ENCODE measurements at places on chromosomes 5 and 9. TPM values are rescaled to one million over a fixed set of nuclear protein-coding genes. Genes with fewer than 3 reads are reported as not detected.

DNA sequence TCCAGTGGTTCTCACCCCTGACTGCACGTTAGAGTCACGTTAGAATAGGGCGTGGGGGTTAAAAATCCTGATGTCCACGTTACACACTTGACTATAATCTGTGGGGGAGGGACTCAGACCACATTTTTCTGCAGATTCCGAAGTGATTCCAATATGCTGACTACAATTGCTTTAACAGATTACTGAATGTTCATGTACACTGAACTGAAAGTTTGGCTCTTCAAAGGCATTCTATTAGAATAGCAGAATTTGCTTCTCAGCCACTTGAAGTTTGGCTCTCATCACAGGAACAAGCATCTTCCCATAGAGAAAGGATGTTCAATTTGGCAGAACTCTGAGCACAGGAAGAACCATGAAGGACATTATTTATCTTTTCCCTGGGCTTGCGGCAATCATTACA lies 84.5 kb downstream of the HAPLN1 start:
- no peak for DNase-seq

- no peak for DNase-seq
These were observed 356.8 kb upstream of the DMAC1 start for GRCh38 chr9:8156346-8156745.

DNA sequence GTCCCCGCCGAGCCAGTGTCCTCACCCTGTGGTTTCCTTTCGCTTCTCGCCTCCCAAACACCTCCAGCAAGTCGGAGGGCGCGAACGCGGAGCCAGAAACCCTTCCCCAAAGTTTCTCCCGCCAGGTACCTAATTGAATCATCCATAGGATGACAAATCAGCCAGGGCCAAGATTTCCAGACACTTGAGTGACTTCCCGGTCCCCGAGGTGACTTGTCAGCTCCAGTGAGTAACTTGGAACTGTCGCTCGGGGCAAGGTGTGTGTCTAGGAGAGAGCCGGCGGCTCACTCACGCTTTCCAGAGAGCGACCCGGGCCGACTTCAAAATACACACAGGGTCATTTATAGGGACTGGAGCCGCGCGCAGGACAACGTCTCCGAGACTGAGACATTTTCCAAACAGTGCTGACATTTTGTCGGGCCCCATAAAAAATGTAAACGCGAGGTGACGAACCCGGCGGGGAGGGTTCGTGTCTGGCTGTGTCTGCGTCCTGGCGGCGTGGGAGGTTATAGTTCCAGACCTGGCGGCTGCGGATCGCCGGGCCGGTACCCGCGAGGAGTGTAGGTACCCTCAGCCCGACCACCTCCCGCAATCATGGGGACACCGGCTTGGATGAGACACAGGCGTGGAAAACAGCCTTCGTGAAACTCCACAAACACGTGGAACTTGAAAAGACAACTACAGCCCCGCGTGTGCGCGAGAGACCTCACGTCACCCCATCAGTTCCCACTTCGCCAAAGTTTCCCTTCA lies 1.4 kb downstream of the GLIS3 start:
- no peak for DNase-seq

SLC6A3 gene
- 0.15 TPM for polyA plus RNA-seq

DNA sequence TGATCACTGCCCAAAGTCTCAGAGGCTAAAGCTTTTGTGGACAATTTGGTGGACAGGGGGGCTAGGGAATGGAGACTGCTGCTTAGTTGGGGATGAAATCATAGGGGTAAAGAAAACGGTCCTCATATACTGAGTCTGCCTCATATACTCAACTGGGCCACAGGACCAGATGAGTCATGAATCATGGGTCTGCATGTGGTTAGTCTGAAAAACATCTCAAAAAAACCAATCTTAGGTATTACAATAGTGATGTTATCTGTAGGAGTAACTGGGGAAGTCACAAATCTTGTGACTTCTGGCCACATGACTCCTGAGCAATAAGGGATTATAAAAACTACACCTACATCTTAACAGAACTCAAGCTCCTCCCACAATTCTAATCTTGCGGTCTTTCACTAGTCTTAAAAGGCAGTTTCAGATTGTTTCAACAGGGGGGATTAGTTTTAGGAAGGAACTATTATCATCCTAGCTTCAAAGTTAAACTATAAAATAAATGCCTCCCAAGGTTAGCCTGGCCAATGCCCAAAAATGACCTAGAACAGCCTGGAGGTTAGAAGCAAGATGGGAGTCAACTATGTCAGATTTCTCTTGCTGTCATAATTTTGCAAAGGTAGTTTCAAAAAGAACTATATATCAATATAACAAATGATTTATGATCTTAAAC lies 17.5 kb downstream of the TMEM161B start:
- DNase-seq = no peak

DNA sequence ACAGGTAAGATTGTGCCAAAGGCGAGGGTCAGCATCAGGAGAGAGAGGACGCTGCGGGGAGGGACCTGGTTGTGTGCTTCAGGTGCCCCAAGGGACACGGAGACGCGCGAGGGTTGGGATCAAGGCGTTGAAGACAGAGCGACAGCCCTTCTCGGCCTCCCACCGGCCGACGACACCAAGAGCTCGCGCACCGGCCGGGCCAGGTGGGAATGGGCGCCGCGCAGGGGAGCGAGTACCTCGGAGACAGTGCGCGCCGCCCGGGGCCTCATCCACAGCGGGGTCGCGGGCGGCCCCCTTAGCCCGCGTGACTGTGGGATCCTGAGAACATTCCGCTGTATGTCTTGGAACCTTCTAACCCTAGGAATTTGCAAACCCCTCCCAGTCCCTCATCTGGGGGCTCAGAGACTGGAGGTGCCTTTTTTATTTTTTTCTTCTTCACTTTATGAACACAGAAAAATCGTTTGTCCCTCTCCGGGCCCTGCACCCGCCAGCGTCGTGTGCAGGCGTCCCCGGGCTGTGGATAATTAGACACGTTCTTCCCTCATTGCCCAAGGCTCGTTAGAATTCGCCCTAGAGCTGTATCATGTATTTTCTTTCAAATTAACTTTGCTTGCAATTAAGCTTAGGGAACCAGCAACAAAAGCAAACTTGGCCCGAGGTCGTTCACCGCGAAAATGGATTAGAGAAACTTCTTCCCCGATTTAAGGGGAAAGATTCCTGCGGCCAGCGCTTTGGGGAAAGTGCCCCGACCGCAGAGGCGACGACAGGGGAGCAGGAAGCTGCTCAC lies 4.8 kb downstream of the FOXE1 start:
- no peak for DNase-seq

GRCh38 chr5:126139086-126139485 lies 284.1 kb upstream of the GRAMD2B start:
- no peak for DNase-seq

PCDHGA12 gene
- 1.8 TPM for polyA plus RNA-seq

Measured in renal pelvis (tissue), 12 donors.